ENCODE measurements at places on chromosomes 2 and 18.

DNA sequence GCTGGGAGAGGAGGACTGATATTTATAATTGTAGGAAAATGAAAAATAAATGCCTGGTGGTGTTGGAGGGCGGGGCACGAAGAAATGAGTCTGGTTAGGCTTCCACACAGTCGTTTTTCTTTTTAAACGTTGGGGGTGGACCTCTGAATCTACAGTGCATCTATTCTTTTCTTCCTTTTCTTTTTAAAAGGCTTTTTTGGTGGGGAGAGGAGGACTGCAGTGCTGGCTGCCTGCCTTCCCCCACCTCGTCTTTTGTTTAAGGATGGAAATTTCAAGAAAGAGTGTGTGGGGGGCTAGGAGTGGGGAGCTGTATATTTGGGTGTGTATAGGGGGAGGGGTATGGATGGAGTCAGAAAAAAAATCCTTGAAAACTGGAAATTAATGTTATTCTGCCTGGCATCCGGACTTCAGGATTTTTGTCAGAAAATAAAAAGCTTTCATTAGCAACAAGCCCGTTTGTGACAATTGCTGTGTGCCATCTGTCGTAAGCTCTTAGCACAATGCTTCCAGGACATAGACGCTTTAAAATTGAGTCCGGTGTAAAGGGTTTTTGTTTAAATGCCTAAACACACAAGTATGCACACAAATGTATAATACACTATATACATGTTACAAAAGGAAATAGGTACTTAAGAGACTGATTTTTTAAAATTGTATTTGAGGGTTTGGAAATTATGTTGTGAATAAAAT, 1.1 kb downstream of the MAP2 start:
- no peak overlapping the region for H3K27ac ChIP-seq
- no peaks in the 10 kb centered on the region for H3K27me3 ChIP-seq
- no peak overlapping the region for H3K4me3 ChIP-seq
- H3K36me3 ChIP-seq = no peaks in the 10 kb centered on the region
- no peaks in the 10 kb centered on the region for H3K4me1 ChIP-seq
- no peak for DNase-seq

GRCh38 chr2:28633746-28634145, 117.9 kb upstream of the PPP1CB start:
- H3K4me3 ChIP-seq = no peak overlapping the region
- no peak for DNase-seq
- no peaks in the 10 kb centered on the region for H3K4me1 ChIP-seq
- no peaks in the 10 kb centered on the region for H3K36me3 ChIP-seq
- H3K27me3 ChIP-seq = no peaks in the 10 kb centered on the region

DNA sequence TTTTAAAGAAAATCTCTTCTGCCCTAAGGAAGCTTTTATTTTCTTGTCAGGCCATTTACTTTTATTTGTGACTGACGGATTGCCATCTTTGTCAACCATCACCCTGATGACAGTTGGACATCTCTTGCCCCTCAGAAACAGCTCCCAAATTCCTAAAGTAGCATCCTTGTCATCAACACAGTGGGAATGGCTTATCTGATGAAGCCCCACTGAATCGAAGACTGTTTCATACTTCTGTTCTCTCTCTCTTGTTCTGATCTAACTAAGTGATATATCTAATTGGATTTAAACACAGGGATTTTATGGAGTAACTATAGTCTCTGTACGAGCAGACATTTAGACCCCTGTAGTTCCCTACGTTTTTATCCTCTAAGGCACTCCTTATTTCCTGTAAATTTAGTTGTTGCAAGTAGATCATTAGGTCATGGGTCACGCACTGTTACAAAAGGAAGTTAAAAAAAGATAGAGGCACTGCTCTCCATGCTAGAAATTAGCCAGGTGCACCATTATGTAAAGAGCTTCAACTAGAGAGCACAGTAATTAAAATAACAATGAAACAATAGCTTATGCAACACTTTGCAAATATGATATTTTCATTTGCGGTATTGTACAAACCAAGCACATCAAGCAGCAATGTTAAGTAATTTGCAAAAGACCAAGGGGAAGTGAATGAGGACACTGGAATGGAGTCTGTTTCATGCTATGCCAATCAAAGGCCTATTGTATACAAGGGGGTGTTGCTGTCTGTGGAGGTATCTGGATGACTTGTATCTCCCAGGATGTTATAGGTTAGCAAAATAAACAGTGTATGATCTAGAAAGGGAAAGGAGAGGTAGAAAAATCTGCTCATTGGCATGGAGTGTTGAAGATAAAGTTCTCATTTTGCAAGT, 284.7 kb downstream of the LRRTM1 start:
- H3K36me3 ChIP-seq = no peaks in the 10 kb centered on the region
- no peak overlapping the region for H3K4me3 ChIP-seq
- no peak for DNase-seq
- H3K27ac ChIP-seq = no peak overlapping the region

GRCh38 chr2:41827354-41827971, 220.4 kb upstream of the PKDCC start:
- DNase-seq = peak; percentile 74
- peaks cover 3% of the 10 kb centered on the region for H3K4me1 ChIP-seq
- no peaks in the 10 kb centered on the region for H3K27me3 ChIP-seq
- no peak overlapping the region for H3K4me3 ChIP-seq

DNA sequence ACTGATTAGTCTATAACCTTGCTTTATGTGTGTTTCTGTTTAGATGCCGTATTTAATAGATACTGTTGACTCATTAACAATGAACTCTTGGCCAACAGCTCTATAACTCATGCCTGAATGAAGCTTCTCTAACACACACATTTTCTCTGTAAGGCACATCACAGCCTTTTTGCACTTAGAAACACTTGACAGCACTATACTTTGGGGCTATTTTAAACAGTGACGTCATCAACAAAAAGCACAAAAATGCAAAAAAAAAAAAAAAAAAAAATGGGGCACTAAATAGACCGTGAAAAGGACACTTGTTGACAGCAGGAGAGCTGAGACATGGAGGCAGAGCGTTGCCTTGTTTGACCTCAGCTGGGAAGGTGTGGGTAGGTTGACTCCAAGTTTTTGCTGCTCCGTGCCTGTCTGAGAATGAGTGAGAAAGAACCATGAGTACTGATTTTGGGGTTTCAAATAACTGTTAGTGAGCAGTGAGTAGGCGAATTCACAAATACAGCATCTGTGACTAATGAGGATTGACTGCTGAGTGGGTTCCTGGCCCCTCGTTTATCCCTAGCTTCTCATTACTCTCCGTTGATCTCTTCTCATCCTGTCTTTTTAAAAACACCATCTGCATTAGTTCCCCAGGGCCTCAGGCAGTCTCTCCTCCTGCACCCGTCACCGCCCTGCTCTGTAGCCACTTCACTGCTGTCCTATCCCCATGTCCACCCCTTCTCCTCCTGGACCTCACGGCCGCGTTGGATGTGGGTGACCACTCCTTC, 24.4 kb downstream of the SPP2 start:
- DNase-seq = no peak
- no peaks in the 10 kb centered on the region for H3K4me1 ChIP-seq
- no peak overlapping the region for H3K4me3 ChIP-seq
- H3K27ac ChIP-seq = no peak overlapping the region
- H3K36me3 ChIP-seq = no peaks in the 10 kb centered on the region

DNA sequence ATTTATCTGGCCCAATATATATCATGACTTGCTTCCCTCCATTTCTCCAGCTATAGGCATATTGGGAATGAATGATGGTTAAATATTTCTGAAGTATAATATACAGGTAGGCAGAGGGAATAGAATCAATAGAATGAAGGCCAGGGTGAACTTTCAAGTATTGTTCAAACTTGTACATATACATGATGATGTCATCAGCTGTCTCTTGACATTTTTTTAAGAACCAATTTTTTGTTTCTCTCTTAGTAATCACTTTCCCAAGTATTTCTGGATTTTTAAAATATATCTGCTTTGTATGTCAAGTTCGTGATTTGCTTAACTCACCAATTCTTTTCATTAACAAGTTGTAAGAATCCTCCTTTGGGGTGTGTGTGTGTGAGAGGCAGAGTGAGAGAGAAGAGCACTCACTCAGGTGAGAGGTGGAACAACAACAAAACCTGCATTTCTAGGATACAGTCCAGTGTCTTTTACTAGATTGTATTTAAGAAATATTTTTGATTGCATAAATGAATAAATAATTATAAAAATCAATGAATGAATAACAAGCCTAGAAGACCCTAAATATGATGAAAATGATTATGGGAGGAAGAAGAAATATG, 1239.1 kb downstream of the LRP1B start:
- DNase-seq = no peak
- H3K27ac ChIP-seq = no peak overlapping the region
- no peak overlapping the region for H3K4me3 ChIP-seq
- H3K4me1 ChIP-seq = peaks cover 1% of the 10 kb centered on the region
- no peaks in the 10 kb centered on the region for H3K36me3 ChIP-seq

- H3K27me3 ChIP-seq = no peaks in the 10 kb centered on the region
- H3K36me3 ChIP-seq = no peaks in the 10 kb centered on the region
- H3K4me3 ChIP-seq = no peak overlapping the region
- H3K27ac ChIP-seq = no peak overlapping the region
Observed at GRCh38 chr2:28546242-28546641, 50.4 kb downstream of the PLB1 start.

- no peak overlapping the region for H3K27ac ChIP-seq
- H3K36me3 ChIP-seq = no peaks in the 10 kb centered on the region
- H3K4me1 ChIP-seq = peaks cover 2% of the 10 kb centered on the region
- no peaks in the 10 kb centered on the region for H3K27me3 ChIP-seq
- no peak for DNase-seq
- H3K4me3 ChIP-seq = peak overlapping the region; percentile 97
Observed at GRCh38 chr2:38876407-38876806, 631 bp downstream of the MORN2 start.

- H3K4me3 ChIP-seq = no peak overlapping the region
- H3K4me1 ChIP-seq = no peaks in the 10 kb centered on the region
- H3K27ac ChIP-seq = no peak overlapping the region
- H3K27me3 ChIP-seq = no peaks in the 10 kb centered on the region
- no peaks in the 10 kb centered on the region for H3K36me3 ChIP-seq
- DNase-seq = no peak
Observed at GRCh38 chr2:225841314-225841713, 441.8 kb downstream of the NYAP2 start.

DNA sequence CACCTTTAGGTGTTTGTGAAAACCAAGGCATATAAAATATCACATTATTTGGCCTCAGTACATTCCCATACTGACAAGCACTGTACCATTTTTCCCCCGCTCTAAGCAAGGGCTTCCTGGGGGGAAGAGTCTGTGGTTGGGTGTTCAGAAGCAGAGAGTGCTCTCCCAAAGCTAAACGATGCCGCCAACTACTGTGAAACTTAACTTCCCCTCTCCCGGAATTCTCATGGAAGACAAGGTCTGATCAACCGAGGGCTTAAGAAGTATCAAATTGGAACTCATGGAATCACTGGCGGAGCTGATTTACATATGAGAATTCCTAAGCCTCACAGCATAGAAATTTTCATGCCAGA, 433 bp upstream of the MFF start:
- no peak for DNase-seq
- H3K27ac ChIP-seq = peak overlapping the region; percentile 8
- H3K4me3 ChIP-seq = peak overlapping the region; percentile 57
- H3K36me3 ChIP-seq = no peaks in the 10 kb centered on the region
- H3K4me1 ChIP-seq = no peaks in the 10 kb centered on the region

GRCh38 chr2:226273440-226273839, 526.2 kb downstream of the IRS1 start:
- H3K4me3 ChIP-seq = no peak overlapping the region
- no peaks in the 10 kb centered on the region for H3K36me3 ChIP-seq
- H3K27ac ChIP-seq = no peak overlapping the region
- no peaks in the 10 kb centered on the region for H3K27me3 ChIP-seq
- no peak for DNase-seq

GRCh38 chr18:62987859-62988258, 272.5 kb downstream of the PHLPP1 start:
- H3K36me3 ChIP-seq = no peaks in the 10 kb centered on the region
- no peaks in the 10 kb centered on the region for H3K4me1 ChIP-seq
- H3K4me3 ChIP-seq = no peak overlapping the region
- no peaks in the 10 kb centered on the region for H3K27me3 ChIP-seq
- no peak overlapping the region for H3K27ac ChIP-seq
- DNase-seq = no peak

DNA sequence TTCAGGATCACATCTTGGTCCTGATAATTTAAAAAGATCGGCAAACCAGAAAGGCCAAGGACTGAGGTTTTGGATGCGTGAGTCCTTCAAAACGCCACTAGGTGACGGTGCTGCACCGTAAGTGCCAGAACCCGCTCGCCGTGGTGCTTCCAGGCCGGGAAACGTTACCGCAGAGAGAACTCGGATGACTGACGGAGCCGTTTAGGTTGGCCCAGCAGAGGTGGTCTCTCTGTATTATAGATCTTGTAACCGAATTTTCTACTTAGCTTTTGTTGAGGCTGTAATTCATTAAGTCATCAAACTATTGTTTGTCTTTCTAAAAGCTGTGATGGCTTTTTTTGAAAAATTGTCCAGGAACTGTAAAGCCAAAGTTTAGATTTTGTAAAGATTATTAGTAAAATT, 39.8 kb upstream of the ADCYAP1 start:
- no peaks in the 10 kb centered on the region for H3K27me3 ChIP-seq
- no peaks in the 10 kb centered on the region for H3K36me3 ChIP-seq
- DNase-seq = peak; percentile 79
- no peaks in the 10 kb centered on the region for H3K4me1 ChIP-seq

DNA sequence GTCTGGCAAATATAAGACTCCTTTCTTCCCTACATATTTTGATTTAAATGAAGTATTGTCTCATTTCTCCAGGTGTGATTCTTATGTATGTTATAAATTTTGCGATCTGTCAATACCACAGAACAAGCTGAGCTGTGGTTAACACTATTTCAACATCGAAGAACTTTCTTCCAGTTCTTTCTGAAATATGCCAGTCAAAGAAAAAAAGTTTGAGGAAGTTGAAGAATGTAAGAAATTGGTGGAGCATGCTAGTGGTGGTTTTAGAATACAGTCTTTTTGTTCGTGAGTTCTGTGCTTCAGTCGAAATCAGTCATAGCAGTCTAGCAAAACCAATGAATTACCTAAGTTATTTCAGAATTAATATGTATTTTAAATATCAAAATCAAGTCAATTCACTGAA, 8.6 kb upstream of the COBLL1 start:
- no peaks in the 10 kb centered on the region for H3K4me1 ChIP-seq
- H3K27me3 ChIP-seq = no peaks in the 10 kb centered on the region
- no peaks in the 10 kb centered on the region for H3K36me3 ChIP-seq
- no peak overlapping the region for H3K27ac ChIP-seq
- H3K4me3 ChIP-seq = no peak overlapping the region

DNA sequence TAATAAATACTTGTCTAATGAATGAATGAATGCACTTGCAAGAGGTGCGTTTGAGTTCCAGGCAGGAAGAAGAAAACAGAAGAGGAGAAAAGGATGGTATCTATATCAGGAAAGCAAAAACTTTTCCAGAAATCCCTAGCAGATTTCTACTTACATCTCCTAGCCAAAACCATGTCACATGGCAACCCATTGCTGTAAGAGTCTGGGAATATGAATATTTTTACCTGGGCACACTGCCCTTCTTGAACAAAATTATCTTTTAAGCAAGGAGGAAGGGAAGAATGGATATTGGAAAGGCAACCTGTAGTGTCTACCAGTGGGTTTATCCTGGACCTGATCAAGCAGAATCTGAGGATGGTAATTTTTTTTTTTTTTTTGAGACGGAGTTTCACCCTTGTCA, 44.2 kb upstream of the ASXL2 start:
- no peak for DNase-seq
- no peaks in the 10 kb centered on the region for H3K36me3 ChIP-seq
- H3K4me1 ChIP-seq = no peaks in the 10 kb centered on the region
- H3K27me3 ChIP-seq = no peaks in the 10 kb centered on the region
- H3K4me3 ChIP-seq = no peak overlapping the region
